ENCODE measurements at places on chromosomes 6 and 20. TPM values are rescaled to one million over a fixed set of nuclear protein-coding genes. Genes with fewer than 3 reads are reported as not detected.
A peak's percentile ranks its signal among the peaks of the same experiment; 100 is the strongest.

GRCh38 chr6:75791881-75792280 lies 42.8 kb downstream of the MYO6 start:
- no peak for DNase-seq

GRCh38 chr6:44935693-44936300 lies 392.3 kb upstream of the RUNX2 start:
- DNase-seq, result no peak

- DNase-seq, result peak; percentile 47
These were observed 728 bp downstream of the ITPR3 start for GRCh38 chr6:33621711-33622388.

GRCh38 chr6:138795809-138796603 lies at the start of gene ECT2L:
TSS of gene ECT2L (plus strand) at chr6:138796087. CDS start at chr6:138813275, 17,188 bp downstream.
- no peak for DNase-seq

GRCh38 chr6:56853541-56853940 lies 101.4 kb upstream of the BEND6 start:
- no peak for DNase-seq

GRCh38 chr6:56727097-56727850 lies 84.6 kb upstream of the DST start:
- DNase-seq, result no peak

GRCh38 chr6:46376562-46377061 lies 114.6 kb downstream of the RCAN2 start:
- no peak for DNase-seq

GRCh38 chr6:20817806-20818320 lies 283.6 kb downstream of the CDKAL1 start:
- no peak for DNase-seq

DNA sequence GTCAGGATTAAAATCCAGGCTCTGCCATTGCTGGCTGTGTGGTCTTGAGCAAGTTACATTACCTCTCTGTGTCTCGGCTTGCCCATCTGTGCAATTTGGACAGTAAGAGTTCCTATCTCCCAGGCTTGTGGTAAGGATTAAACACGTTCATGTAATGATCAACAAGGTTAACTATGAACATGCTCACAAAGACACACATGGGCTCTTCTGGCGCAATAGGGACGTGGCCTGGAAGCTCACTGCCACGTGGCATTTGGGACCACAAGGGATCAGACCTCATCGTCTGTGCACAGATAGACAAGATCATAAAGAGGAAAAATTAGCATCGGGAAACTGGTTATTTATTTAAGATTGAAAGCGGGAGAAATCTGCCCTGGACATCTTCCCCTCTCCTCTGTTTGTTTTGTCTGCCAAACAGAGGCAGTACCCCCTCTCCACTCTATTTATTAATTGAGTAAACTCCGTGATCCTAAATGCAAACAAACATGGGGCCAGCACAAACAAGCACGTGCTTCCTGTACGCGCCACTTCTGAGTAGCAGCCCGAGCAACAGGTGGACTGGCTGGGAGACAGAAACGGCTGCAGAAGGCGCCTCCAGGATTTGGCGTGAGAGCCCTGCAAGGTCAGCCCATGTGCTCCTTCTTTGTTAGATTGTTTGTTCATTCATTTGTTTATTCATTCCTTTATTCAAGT lies 95.0 kb downstream of the CDH26 start:
- DNase-seq, result no peak

DNA sequence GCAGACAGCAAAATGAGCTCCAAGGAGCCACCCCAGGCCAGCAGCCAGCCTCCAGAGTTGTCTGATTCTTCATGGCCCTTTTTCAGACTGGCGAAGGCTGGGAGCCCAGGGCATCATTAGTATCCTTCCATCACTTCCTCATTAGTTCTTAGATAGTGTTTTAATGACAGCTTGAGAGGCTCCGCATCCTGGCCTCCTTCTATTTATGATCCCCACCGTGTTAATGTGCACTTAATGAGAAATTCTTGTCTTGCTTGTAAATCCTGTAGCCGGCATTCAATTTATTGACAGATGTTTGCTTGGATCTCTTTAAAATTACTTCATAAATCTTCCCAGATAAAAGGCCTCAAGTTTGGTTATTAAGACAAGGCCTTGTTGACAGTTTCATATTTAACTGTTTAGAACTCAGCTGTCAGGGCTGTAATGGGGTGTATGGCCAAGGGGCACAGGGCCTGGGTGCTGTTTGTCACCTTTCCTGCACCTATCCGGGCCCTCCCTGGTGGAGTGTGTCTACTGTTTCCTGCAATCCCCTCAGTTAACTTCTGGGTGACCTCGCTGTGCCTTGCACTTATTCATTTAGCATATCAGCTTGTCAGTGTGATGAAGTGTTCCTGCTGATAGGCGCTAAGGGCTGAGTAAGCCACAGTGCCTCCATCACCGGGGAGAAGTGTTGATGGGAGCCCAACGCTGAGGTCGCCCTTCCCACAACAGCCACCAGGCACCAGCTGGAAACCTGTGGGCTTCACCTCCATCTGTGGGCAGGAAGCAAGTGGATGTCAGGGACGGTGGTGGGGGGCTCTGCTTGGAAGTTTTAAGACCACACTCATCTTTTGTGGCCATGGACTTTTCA lies 169.3 kb downstream of the TSHZ2 start:
- no peak for DNase-seq

DNA sequence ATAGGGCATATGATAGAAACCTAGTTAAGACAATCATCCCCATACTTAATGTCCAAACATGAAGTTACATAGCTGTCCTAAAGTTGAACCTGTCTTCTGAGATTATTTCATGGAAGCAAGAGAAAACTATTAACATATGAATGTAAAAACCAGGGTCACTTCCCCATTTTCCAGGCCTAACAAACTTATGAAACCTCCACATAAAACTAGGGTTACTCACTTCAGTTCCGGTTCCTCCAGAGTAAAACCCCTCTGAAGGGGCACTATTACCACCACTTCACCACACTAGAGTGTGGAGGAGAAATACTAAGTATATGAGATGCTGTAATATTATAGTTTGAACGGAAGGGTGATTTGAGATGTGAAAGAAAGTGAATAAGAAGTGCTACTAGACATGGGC lies 14.9 kb downstream of the PRKN start:
- no peak for DNase-seq

DNA sequence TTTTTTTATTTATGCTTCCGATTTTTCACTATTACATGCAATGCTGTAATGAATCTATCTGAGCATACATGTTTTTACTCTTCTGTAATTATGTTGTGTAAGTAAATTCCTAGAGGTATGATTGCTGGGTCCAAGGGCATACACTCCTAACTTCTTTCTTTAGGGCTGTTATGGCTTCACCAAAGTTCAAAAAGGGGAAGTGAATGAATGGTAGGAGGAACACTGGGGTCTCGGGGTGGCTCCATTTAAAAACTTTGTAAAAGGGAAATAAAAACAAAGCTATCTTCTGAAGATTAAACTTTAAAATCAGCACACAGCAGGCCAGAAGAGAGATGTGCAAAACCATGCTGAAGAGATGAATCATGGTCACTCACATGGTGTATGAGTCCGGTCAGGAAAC lies 289.1 kb upstream of the SUPT3H start:
- no peak for DNase-seq

GRCh38 chr6:30810813-30811339 lies 66.5 kb upstream of the IER3 start:
- DNase-seq, result no peak

DNA sequence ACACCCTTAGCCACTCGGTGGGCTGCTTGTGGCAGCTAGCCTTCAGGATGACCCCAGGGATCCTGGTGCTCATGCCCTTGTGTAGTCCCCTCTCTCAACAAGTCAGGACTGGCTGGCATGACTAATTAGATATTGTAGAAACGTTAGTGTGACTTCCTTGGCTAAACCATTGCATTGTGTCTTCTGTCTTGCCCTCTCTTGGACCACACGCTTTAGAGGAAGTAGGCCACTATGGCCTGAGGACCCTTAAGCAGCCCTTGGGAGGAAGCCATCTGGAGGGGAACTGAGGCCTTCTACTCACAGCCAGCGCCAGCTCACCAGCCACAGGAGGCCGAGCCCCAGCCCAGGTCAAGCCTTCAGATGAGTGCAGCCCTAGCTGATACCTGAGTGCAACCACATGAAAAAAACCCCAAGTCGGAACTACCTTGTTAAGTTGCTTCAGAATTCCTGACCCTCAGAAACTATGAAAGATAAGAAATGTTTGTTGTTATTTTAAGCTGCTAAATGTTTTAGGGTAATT lies 10.1 kb downstream of the ANGPT4 start:
- no peak for DNase-seq

- DNase-seq, result no peak
These were observed 4.4 kb upstream of the PXDC1 start for GRCh38 chr6:3755637-3756545.

- DNase-seq, result no peak
These were observed 189.0 kb downstream of the LRFN2 start for GRCh38 chr6:40398034-40398691.

GRCh38 chr20:38266426-38266825 lies 5.9 kb upstream of the KIAA1755 start:
- DNase-seq, result no peak

- no peak for DNase-seq
These were observed 63.3 kb downstream of the FAM50B start for GRCh38 chr6:3912361-3913076.

DNA sequence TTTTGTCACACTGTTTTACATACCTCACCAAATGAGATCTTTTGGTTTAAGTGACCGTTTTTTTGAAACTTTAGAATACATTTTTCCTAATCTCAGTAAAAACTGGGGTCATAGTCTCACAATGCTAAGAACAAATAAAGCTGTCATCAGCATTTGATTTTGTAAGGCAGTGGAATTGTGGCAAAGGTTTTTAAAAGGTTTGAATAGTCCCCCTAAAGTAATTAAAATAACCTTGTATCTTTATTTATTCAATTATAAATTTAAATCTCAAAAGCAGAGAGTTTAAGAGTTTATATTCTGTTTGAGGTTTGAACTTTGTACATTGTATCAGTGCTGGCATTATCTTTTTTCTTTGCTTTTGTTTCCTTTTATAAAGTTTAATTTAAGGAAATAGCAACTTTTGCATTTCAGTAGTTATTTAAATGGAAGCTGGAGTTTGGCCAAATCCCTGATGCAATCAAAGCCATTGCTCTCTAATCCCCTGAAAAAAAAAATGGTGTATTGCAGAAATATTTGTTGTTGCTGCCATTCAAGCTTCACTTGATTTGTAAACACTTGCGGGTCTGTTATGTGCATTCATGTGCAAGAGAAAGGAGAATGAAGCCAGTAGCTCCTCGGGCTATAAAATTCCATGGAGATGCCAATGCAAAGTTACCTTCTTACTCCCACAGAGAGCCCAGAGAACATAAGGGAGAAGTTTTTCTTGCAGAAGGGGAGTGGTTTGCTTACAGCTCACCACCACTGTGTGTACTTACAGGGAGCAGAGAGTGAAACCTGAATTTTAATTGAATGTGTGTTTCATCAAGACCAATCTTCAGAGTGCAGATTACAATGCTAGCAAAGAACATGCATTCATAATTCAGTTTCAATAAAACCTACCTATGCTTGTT lies 391.8 kb downstream of the ARHGAP18 start:
- DNase-seq, result no peak

DNA sequence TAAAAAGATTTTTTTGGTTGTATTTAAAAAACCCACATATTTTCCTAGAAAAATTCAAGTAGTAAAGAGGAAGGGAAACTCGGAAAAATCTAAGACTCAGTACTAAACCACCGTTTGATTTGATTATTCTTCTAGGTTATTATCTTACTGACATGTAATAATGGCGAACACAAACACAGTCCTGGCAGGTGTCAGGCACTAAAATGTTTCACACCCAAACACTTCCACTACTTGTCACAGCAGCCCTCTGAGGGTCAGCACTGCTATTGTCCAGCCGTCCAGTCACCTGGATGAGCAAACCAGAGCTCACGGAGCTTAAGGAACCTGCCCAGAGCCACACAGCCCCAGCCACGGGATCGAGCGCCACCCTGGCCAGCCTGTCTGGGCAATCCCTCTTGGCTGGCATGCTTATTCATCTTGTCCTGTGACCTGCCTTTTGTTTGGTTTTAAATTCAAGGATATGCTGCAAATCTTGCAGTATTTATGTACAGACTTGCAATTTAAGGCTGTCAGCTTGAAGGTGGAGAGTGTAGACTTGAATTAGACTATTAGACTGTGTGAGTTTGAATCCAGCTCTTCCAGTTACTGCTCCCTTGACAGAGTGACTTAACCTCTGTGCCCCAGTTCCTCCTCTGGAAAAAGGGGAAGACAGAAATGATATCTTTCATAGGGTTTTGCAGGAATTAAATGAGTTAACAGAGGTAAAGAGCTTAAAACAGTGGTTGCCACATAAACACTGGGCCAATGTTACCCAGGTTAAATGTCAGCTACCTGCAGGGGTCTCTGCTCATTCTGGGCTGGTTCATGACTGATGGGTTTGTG lies 82.2 kb downstream of the CDYL start:
- DNase-seq, result no peak

DNA sequence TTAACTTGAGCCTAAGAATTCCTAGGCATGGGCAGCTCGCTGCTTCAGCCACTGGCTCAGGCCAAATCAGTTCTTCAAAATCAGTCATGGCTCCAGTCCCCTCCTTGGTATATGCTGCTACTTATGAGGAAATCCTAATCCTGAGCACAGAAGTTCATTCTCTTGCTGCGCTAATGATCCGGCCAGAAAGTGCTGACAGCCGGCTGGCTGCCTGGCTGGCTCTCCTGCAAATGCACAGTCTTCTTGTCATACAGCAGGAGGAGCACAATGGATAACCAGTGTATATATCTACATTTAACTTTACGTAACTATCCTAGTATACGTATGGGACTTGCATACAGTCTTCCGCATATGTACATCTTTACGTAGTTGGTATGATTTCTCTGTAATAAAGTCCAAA lies 500.8 kb downstream of the PRKN start:
- DNase-seq, result no peak

CRISP3 gene
- not detected for total RNA-seq

RGS17 gene
- total RNA-seq, result not detected

EEF1A2 gene
- not detected for total RNA-seq

VIP gene
- total RNA-seq, result not detected

ACTL10 gene
- 4.6 TPM for total RNA-seq

HLA-A gene
- 1,371 TPM for total RNA-seq

SLC17A9 gene
- 26.8 TPM for total RNA-seq

PRKN gene
- total RNA-seq, result 0.22 TPM

TCP11 gene
- not detected for total RNA-seq

FAM83C gene
- not detected for total RNA-seq

BIRC7 gene
- not detected for total RNA-seq

ADGB gene
- 0.35 TPM for total RNA-seq

ARG1 gene
- total RNA-seq, result not detected

CCDC170 gene
- not detected for total RNA-seq

PSORS1C2 gene
- total RNA-seq, result not detected

SH3BGRL2 gene
- total RNA-seq, result 0.64 TPM

ALDH5A1 gene
- total RNA-seq, result 13.2 TPM

DNMT3B gene
- 1.4 TPM for total RNA-seq
